CD4-positive, alpha-beta T cell treated with Interleukin-17A for 1 hour (primary cell): ENCODE measurements at places on chromosomes 11 and 22.

DNA sequence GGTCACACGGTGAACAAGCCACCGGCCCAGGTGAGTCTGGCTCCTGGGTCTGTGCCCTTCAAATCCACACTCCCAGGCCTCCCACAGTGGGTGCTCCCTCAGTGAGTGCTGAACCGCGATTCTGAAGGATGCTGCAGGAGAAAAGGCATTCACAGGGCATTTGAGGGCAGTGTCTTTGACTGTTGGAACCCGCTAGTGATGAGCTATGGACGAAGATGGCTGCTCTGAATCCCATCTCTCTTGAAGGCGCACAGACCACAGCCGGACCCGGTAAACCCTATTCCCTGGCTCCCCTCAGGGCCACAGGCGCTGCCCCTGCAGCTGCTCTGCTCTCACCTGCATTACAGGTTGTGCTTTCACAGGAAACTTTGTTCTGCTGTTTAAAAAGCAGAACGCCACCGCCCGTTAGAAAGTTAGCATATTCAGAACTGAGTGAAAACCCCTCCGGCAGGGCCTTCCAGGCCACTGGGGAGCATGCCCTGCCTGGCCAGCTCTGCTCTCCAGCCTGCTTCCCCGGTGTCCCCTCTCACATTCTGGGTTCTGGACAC lies 3.2 kb downstream of the LRRC32 start:
- no peak for DNase-seq

DNA sequence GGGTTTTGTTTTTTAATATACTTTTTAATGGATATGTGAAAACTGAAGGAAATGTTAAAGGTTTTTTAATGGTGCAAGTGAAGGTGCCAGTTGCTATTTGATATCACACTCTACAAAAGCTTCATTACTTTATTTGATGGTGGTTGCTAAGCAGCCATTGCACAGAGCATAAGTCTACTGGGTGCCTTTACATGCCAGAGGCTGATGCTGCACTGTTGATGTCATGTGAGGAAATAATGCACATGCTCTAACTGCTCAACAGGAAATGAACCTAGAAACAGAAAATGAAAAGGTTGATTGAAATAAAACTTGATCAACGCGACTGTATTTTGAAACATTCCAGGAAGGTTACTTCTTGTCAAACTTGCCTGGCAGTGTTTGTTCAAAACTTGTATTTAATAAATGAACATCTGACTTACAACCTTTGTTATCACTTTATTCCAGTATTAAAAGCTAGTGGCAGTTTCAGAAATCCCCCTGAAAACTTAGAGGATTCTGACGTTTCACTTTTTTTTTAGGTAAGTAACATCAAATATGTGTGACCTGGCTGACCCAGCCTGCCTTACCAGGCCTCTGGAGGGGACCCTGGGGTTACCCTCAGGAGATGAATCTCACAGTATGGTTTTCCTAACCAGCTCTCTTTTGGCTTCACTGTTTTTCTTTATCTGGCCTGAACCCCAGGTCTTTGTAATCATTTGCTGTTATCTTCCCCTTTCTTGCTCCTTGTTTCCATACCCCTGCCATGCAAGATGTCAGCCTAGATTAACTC lies 2.4 kb upstream of the ATP5MG start:
- DNase-seq = peak; percentile 91

- no peak for DNase-seq
Observed at GRCh38 chr22:17949642-17950473, 74.5 kb downstream of the MICAL3 start.

DNA sequence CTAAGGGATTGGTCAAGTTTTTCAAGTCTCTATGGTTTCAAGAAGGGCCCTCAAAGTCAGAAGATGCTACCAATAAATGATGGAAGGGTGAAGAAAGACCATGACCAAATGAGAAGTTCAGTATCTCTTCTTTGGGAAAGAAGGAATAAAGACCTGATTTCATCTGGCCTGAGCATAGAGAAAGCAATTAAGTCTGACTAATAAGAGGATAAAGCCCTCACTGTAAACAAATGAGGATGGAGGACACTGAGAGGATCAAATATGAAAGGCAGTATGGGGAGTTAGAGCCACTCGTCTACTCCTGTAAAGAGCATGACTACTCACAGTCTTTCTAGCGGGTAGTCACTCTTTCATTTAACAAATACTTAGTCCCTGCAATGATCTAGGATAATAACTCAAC lies 44.6 kb downstream of the FAM168A start:
- no peak for DNase-seq

DNA sequence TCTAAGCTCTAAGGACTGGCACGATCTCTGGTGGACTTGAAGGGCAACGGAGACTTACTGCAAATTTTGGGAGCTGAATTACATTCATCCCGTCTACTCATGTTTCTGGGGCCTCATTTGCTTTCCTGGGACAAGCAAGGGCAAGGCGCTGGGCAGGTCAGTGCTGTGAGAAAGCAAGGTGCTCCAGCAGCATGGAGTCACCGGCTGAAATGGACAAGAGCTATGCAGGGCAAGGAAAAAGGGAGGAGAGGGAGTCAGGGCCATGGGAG lies 25.6 kb downstream of the FLI1 start:
- no peak for DNase-seq

DNA sequence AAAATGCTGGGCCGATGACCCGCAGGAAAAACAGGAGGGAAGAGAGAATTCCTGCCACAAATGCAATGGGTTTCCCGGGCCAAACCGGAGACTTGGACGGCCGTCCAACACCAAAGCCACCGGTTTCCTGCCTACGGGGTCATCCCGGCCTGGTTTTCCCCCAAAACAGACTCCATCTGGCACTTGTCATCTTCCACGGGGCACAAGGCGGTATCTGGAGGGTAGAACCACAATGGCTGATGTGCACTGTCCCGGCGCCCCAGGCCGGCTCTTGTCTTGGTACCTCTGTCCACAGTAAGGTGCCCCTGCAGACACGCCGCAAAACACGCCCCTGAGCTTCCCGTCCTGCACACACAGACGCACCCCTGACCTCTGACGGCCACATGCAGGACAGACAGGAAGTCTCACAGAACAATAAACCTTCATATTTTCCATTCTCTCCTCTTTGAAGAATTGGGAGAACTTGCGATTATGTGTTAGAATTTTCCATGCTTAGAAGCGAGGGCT lies 20.1 kb downstream of the CELSR1 start:
- DNase-seq = no peak

DNA sequence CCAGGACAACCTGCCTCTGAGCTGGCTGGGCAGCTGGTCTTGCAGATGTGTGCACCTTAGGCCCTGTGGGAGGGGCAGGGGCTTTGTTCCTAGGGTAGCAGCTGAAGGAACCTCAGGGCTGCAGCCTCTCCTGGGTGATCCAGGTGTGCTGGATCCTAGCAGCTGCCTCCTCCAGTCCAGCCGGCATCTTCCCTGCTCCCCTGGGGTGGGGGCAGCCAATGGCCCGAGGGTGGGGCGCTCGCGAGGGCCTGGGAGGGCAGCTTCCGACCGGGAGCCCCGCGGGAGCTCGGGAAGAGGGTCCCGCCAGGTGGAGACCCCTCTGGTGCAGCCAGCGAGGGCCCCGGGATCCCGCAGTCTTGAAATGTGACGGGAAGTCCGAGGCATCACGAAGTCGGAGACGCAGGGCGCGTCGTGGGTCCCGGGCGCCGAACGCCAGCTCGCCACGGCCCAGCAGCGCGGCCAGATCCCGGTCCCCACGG lies 1.7 kb downstream of the IFITM1 start:
- DNase-seq = no peak

DNA sequence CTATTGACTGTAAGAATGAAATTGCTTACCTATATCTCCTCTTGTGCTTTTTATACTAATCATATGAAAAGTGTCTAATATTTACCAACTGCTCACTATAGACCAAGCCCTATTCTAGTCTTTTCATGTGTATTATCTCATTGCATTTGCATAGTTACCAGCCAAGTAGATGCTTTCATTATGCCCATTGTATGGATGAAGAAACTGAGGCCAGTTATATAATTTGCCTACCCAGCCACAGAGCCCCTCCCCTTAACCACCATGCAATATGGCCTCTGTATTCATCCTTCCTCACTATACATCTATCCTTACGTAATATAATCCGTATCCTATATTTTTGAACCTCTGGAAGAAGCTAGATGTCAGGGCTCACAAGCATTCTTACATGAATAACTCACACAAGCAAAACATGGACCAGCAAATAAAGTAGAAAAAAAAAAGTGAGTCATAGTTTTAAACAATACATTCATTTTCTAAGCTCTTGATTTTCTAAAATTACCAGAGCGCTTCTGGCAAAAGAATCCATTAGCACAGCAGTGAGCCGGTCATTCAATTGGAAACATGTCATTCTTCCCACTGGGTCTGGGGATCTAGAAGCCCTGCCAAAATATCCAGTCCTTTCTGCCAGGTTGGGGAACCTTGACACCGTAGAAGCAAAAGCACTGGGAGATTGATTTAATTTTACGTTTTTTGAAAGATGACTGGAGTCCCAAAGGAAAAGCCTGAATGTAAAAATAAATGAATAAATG lies 80.0 kb downstream of the C11orf91 start:
- no peak for DNase-seq

GRCh38 chr11:31795706-31796498 lies 15.2 kb downstream of the PAX6 start:
- DNase-seq = no peak

DNA sequence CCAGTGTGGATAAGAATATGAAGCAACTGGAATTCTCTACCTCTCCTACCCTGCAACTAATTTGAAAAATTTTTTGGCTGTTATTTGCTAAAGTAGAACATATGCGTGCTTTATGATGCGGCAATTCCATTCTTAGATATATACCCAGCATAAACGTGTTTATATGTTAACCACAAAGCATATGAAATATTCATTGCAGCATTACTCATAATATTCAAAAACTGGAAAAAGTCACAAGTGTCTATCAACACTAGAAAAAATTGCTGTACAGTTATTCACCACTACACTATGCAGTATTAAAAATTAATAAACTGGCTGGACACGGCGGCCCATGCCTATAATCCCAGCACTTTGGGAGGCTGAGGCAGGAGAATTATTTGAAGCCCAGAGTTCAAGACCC lies 226.4 kb downstream of the LUZP2 start:
- DNase-seq = no peak

DNA sequence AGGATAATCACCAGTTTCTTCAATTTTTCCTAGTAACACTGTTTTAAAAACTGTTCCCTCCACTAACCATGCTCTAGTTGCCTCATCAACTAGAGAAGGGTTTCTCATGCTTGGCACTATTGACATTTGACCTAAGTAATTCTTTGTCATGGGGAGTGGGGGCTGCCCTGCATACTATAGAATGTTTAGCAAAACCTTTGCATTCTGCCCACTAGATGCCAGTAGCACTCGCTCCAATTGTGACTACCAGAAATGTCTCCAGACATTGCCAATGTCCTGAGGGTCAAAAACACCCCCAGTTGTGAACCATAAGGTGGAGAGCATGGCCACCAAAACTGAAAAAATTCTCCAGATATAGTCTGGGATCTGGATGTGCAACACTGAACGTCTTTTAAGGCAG lies 27.6 kb upstream of the BMAL1 start:
- peak; percentile 30 for DNase-seq

DNA sequence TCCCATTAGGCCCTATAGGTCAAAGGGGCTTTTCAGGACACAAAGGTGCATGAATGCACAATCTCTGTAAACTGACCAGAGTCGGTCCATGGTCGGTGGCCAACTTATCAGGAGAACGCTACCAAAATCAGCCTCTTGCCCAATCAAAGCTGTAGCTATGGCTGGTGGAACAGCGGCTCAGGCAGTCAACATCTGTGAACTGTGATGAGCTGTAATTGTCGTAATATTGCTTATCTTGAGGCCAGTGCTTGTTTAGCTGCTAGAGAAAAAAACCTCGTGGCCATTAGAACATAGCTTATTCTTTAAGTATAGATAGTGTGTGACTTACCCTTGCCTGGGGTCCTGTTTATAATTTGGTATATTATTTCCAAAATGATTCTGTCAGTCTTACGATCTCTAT lies 14.4 kb upstream of the CHST1 start:
- no peak for DNase-seq

DNA sequence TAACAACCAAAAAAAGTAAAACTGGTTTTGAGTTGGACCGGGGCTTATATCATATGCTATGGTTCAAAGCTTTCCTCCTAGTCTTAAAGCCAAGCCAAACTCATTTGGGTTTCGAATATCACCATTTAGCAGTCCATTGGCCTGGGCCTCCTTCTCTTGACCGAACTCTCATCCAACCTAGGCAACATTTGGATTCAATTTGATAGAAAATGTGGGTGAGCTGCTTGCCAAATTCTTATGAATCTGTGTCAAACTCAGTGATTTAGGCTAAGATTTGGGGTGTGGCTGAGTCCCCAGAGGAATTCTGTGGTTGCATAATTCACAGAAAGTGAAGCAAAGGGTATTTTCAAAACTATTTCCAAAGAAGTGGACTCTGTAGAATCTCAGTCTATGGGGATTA lies 83.7 kb downstream of the BLID start:
- DNase-seq = no peak

GRCh38 chr11:119531623-119532022 lies 108.7 kb upstream of the THY1 start:
- no peak for DNase-seq

DNA sequence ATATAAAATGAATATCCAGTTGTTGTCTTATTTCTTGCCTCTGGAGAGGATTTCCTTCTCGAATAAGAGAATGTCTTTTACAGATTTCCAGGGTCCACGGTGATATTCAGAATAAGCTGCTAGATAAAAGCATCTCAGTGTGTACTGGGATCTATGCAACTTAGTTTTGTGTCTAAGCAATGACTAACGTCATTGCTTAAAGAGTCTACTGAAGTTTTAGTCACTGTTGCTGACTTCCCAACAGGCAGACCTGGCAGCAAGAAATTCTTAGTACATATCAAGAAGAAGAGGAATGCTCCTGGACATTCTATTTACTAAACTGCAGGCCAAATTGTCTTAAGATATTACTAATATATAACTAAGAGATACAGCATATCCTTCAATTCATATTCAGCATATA lies 70.3 kb downstream of the SOX6 start:
- DNase-seq = no peak

GRCh38 chr11:96540875-96541274 lies 151.1 kb downstream of the JRKL start:
- no peak for DNase-seq

DNA sequence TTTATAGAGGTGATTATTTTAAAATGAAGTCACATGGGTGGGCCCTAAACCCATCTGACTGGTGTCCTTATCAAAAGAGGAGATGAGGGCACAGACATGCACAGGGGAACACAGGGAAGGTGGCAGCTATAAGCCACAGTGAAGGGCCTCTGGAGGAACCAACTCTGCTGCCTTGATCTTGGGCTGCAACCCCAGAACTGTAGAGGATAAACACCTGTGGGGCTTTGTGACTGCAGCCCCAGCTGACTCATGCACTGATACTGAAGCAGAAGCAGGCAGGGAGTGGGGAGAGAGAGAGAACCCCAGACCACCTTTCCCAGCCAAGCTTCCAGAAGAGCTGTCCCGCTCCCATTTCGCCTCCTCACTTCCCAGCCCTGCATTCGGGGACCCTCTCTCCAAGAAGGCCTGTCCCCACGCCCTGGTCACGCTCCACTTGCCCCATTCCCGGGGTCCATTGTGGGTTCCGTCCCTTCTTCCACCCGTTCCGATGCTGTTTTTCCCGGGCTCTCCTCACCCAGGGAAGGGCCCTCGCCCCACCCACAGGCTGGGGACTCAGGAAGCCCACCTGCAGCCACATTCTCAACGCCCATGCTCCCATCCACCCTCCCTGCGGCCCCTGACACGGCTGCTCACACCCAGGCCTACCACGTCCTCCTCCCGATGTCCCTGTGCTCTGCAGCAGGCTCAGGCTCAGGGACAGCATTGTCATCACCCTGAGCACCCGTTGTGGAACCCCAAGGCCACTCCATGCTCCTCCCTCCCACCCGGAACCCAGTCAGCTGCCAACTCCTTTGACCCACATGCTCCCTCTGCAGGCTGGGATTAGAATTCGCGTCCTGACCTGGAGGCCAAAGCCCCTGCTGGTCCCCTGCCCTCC lies 90.8 kb upstream of the SHANK2 start:
- DNase-seq = no peak
